Inflammatory macrophage treated with lipopolysaccharide for 4 hours (primary cell): ENCODE measurements at places on chromosomes 2 and 18.

DNA sequence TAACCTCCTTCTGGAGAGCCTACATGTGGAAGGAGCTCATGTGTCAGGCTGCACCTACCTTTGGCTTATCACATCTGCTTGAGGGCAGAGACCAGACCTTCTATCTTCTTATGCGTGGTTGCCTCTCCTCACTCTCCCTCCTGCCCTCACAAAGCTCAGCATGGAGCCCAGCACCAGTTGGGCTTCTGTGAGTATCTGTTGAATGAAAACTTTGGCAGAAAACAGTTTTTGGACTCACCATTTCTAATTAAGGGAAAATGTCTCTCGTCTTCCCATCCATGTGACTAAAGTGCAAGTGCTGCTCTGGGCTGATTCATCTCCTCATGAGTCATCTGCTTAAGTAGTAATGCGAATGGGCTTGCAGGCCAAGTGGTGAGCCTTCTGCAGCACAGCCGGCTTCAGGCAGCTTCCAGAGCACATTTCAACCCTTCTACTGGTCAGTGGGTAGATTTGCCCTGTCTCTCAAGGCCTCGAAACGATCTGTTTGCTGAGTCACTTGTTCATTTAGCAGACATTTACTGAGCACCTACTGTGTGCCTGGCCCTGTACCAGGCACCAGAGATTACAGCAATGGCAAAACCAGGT lies 102.6 kb downstream of the VSNL1 start:
- DNase-seq: peak; percentile 92

DNA sequence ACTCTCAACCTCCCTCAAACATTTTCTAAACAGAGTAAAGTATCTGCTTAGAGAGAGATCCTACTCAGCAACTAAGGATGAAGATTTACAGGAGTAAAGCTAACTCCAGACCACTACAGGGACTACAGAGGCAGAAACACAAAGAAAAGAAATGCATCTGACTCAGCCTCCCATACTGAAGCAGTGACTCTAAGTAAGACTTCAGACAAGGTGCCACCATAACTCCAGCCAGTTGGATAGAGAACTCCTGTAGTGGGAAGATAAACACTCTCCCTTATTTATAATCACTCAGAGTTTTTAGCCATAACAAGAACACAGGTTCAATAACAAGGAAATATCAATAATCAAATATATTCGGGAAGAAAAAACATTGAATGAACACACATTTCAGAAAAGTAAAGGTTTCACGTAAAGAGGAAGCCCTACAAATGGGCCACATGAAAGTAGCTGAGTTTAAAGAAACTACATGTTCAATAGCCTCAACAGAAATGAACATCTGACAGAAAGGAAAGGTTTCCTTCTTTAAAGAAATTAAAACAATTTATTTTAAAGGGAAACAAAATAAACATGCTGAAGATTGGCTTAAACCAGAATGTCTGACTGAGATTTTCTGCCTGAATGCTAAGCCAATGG lies 519.9 kb downstream of the KCNJ3 start:
- no peak for DNase-seq

DNA sequence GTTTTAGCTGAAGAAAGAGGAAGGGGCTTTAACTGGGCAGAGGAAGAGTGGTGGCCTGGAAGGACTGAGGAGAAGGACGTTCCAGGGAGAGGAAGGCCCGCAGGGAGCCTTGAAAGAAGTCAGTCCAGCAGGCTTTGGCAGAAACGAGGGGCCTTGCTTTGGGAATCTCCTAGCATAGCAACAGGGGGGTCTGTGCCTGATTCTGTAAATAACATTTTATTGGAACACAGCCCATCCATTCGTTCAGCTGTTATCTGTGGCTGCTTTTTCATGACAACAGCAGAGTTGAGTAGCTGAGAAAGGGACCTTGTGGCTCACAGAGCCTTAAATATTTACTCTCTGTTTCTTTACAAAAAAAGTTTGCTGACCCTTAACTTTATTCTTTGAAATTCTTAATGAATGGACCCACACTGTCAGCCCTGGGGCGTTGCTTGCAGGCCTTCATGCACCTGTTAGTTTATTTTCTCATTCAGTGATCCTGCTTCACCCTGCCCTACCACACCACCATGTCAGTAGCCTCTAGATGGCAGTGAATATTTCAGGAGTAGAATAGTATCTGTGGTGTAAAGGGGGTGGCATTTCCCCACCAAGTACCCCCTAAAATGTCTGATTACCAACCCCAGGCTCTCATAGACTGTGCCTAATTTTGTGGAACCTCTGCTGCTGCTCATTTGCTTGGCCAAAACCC lies 61.0 kb downstream of the MGAT5 start:
- DNase-seq: no peak

DNA sequence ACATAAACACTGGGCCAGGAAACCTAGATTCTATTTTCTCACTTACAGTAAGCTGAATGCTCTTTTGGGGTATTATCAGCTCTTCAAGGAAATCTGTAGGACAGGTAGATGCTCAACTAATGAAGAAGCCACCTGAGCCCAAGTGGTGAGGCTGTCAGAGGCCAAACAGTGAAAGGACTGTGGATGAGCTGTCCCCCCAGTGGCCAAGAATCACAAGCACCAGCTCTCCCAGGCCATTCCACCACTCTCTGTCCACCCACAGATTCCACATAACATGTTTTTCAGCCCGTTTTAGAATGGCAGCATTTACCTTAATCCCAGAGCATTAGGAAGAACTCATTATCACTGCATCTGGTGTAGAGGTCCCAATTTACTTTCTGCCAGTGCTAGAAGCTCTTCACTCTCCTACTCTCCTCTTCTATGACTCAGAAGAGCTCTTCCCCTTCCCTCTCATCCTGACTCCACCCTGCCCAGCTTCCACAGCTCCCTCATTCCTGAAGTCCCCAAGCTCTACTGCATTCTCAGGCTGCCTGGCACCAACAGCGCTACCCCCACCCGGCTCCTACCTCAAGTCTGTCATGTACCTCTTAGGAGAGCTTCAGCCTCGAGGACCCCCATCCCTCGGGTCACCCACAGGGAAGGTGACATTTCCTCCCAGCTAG lies 43.8 kb upstream of the GORASP2 start:
- DNase-seq: no peak

DNA sequence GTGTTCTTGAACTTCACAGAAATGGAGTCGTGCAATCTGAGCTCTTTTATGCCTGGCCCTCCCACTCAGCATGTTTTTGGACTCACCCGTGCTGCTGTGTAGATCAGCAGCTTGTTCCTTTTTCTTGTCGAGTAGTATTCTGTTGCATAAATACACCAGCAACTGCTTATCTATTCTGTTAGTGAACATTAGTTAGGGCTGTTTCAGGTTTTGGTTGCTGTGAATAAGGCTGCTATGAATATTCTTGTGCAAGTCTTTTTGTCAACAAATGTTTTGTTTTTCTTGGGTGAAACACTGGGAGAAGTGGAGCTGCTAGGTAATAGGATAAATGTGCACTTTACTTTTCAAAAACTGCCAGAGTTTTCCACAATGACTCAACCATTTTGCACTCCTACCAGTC lies 15.3 kb upstream of the CIDEA start:
- peak; percentile 38 for DNase-seq

- no peak for DNase-seq
These were observed 28.1 kb downstream of the SGPP2 start for GRCh38 chr2:222452422-222452950.
